Cerebellum (tissue), 4 donors: ENCODE measurements at places on chromosomes 12 and 14. TPM values are rescaled to one million over a fixed set of nuclear protein-coding genes. Genes with fewer than 3 reads are reported as not detected.

The POTEM gene
- total RNA-seq, result not detected

The KRT7 gene
- not detected for total RNA-seq

The KRT83 gene
- total RNA-seq, result not detected

The HOXC4 gene
- not detected for total RNA-seq

The NOXRED1 gene
- 0.82 TPM for total RNA-seq

The TAC3 gene
- not detected for total RNA-seq

The DPY19L2 gene
- 43.7 TPM for total RNA-seq

The TMBIM6 gene
- 244 TPM for total RNA-seq

The FITM1 gene
- 0.54 TPM for total RNA-seq

The VWF gene
- 23.2 TPM for total RNA-seq

The IGF1 gene
- 7.1 TPM for total RNA-seq
